Activated naive CD4-positive, alpha-beta T cell (primary cell): ENCODE measurements at places on chromosomes 2 and 18.

DNA sequence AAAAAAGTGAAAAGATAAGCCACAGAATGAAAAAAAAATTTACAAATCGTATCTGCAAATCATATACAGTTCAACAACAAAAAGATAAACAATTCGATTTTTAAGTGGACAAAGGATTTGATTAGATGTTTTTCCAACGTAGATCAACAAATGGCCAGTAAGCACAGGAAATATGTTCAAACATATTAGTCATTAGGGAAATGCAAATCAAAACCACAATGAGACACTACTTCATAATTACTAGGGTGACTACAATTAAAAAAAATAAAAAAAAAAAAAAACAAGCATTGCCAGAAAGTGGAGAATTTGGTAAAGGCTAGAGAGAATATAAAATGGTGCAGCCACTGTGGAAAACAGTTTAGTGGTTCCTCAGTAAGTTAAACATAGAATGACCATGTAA, 38.3 kb upstream of the RNU4ATAC start:
- no peak for DNase-seq

DNA sequence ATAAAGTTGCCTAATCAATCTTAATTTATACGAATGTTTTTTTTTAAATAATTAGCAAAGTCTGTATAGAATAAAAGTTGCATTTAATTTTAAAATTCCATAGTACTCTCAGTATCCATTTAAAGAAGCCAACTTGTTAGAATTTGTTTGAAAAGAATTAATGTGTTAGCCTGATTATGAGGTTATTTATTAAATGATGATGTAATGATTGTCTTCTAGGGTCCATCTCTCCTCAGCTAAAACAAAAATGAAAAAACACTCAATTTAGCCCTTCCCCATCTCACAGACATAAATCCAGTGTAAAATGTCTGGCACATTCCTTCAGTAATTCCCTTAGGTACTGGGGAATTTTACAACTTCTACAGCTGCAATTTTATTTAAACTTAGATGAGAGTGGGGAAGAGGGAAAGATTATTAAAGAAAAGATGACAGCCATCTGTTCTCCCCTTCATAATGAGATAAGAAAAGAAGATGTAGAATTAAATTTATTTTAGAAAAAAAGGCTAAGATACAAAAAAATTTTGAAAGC, 68.6 kb downstream of the BARD1 start:
- DNase-seq: no peak

- DNase-seq: no peak
These were observed 150.3 kb upstream of the ST6GAL2 start for GRCh38 chr2:107036293-107036692.

DNA sequence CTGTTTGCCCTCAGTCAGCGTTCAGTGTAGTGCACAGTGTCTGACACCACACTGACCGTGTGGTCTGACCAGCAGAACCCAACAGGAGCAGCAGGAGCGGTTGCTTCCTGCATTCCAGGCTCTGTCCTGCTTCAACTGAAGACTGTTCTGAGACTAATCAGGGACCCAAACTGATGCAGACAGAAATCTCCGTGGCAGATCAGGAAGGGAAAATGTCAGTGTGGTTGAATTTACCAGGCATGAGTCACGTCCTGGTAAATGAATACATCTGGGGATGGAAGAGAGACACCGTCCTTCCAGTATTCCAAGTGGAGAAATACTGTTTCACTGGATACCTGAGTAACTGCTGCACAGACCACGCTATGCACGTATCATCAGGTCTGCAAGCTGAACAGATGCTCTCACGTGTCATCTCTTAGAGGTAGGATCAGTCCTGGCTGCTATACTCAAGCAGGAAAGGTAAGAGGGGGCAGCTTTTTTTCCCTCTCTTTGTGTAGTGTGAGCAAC, 223.6 kb upstream of the EPAS1 start:
- no peak for DNase-seq

GRCh38 chr2:27573452-27573851, 9.4 kb upstream of the ZNF512 start:
- DNase-seq: no peak
